ENCODE measurements at places on chromosomes 6 and 20.

GRCh38 chr6:100482698-100483097 lies 18.0 kb upstream of the SIM1 start:
- no peak for DNase-seq

GRCh38 chr20:36543184-36544133 lies 2.1 kb downstream of the MYL9 start:
- peak; percentile 80 for DNase-seq

DNA sequence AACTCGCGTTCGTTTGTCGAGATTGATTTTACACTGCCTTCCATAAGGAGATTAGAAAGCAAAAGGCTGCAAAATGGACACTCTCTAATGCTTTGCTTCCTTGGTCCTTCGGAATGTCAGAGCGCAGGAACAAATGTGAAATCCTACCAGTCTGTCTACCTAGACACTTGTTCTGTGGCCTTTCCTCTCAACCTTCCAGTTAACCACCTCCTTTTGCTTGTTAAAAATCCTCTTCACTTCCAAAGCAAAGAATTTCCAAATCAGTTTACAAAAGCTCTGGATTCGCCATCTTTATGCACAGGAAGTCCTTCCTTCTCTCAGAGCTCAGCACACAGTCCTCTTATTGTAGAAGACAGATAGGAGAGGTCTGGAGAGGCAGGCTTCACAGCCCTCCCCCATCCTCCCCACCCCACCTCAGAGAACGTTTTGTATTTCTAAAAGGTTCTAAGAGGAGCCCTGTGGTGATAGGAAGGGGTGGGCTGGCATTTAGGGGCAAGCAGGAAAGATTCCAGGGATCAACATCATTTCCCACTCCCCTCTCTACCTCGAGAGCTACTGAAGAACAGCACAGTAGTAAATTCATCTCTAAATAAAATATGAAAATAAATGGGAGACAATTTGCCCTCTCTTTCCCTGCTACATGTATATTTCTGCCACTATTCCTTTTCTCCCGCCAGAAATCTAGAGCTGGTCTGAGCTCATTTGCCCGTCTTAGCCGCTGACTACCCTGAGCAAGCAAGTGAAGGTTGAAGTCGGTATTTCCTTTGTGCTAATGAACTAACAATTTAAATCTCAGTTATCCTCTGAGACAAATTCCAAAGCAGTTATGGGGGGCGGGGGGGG lies 18.9 kb downstream of the TFAP2A start:
- DNase-seq: no peak

DNA sequence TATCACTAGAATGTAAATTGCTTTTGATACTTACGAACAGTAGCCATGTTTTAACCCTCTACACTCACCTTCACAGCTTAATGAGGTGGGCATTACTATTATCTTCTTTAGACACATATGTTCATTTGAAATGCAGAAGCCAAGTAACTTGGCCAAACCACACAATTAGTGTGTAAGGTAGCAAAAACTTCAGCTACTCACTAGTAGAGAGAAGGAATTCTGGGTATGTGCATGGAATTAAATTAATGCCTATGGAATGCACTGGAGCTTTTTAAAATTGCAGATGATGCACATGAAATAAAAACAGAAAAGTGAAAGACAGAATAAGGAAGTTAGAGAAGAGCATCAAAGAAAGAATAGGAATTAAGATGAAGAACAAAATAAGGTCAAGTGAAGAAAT lies 494.0 kb downstream of the ADGRB3 start:
- DNase-seq: no peak

- DNase-seq: no peak
Measured at GRCh38 chr6:65501045-65501444, 206.0 kb downstream of the EYS start.

- no peak for DNase-seq
Measured at GRCh38 chr6:36272234-36272633, 2.4 kb downstream of the PNPLA1 start.

- no peak for DNase-seq
Measured at GRCh38 chr6:126530775-126531174, 190.9 kb downstream of the CENPW start.

DNA sequence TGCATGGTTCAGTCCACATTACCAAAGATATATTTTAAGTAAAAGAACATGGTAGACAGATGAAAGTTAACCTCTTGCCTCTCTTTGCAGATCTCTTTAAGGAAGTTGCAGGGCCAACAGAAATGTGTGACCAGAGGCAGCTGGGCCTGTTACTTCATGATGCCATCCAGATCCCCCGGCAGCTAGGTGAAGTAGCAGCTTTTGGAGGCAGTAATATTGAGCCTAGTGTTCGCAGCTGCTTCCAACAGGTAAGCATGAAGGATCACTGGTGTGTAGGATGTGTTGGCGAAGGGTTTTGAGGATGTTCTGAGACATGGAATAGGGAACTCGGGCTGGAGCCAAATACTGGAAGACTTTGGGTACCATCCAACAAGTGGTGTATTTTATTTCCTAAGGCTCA lies 508.6 kb downstream of the UTRN start:
- no peak for DNase-seq

DNA sequence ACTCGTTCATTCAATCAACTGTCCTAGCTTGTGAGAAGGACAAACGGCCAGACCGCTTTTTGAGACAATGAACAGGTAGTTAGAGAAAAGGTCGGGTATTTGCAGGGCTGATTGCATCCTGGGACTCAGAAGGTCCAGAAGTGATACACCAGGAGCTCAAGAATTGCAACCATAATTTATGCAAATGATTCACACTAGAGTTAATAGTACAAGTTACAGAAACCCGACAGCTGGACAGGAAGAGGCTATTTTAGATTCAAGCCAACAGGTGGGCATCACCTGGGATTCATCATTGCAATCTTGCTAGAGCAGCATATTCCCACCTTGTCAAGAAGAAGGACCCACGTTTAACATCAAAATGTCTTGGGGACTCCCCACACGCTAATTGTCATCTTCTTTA lies 83.5 kb downstream of the TNFAIP3 start:
- no peak for DNase-seq

GRCh38 chr6:33091957-33092356 lies 16.2 kb downstream of the HLA-DPB1 start:
- DNase-seq: peak; percentile 13

GRCh38 chr20:48612335-48612734 lies 215.5 kb downstream of the PREX1 start:
- no peak for DNase-seq

DNA sequence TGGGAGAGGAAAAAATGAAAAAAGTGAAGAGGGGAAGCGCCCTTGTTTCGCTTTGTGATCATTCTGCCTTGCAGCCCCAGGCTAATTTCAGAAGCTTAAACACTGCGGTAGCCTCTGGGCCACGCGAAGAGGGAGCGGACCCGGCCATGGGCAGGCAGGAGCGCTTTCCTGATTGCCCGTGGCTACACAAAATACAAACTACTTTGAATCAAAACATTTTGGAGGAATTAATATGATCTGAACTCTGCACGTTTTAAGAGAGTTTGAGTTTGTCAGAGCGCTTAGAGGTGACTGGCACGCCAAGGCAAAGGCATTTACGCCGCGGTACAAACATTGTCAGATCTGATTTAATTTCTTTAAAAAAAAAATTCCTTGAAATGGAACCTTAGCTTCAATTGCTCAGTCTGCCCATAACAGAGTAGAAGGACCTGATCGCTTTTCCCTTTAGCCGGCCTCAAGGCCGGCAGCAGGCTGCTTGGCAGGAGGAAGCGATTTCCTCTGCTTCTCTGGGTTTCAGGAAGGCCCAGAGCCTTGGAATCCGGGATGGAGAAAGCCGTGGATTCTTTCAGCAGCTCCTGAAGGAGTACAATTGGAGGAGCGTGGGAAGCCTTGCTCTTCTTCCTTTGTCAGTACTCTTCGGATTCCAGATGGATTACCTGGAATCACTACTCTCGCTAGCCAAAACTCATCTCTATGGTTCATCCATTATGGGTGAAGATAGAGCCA lies 9.7 kb downstream of the TFAP2D start:
- no peak for DNase-seq

GRCh38 chr6:45423111-45423823 lies 45.5 kb upstream of the SUPT3H start:
- DNase-seq: no peak
